ENCODE measurements at places on chromosomes 3 and 15.

GRCh38 chr15:75069301-75069925, 46.0 kb downstream of the PPCDC start:
- no peak for DNase-seq

DNA sequence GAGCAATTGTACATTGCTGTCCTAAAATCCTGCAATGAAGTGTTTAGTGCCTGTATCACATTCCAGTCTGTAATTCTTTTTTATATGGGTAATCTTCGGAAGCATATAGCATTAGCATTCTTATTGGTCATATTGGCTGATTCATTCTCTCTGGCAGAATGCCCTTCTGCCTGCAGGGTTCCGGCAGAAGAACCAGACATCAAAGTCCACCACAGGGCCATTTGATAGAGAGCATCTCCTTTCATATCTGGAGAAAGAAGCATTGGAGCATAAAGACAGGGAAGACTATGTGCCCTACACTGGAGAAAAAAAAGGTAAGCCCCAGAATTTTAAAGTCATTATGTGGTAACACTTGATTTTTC, 39.6 kb downstream of the TMOD3 start:
- peak; percentile 92 for DNase-seq

DNA sequence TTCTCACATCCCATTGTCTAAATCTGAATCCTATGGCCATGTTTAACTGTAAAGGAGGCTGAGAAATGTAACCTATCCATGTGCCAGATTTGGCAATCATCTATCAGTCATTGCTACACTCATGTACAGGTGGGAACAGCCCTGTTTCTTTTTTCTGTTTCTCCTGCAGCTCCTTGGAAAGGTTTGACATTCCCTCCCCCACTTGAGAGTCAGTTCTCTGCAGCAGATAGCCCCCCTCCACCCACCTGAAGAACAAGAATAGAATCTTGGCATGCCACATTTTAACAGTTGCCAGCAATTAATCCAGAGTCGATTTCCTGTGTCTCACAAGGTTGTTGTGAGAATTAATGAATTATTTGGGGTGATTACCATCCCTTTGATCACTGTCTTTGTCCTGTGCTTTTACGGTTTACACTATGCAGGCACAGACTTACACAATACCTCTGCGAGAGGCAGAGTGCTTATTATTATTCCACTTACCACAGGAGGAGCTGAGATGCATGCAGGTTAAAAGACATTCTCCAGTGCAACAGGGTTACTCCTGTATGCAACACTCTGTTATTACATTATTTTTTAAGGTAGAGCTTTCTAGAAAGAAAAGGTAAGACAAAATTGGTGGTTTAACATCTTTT, 351.0 kb upstream of the THRB start:
- DNase-seq, result no peak

GRCh38 chr15:86382341-86382740, 302.7 kb downstream of the AGBL1 start:
- no peak for DNase-seq

DNA sequence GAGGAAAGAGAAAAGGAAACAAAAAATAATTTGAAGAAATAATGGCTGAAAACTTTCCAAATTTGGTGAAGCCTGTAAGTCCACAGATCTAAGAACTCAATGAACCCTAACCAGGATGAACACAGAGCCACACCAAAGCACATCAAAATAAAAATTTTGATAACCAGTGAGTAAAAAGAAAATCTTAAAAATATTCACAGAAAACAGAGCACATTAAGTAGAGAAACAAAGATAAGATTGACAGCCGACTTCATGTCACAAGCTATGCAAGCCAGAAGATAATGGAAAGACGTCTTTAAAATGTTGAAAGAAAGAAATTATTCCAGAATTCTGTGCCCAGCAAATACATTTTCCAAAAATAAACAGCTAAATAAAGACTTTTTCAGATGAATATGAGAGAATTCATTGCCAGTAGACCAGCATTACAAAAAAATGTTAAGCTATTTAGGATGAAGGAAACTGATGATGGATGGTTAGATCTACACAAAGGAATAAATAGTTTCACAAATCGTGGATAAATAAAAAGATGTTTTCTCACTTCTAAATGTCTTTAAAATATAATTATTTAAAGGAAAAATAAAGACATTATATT, 140.2 kb upstream of the SKOR1 start:
- DNase-seq, result peak; percentile 54

- DNase-seq, result no peak
Observed at GRCh38 chr3:107545680-107546120, 22.9 kb downstream of the BBX start.

DNA sequence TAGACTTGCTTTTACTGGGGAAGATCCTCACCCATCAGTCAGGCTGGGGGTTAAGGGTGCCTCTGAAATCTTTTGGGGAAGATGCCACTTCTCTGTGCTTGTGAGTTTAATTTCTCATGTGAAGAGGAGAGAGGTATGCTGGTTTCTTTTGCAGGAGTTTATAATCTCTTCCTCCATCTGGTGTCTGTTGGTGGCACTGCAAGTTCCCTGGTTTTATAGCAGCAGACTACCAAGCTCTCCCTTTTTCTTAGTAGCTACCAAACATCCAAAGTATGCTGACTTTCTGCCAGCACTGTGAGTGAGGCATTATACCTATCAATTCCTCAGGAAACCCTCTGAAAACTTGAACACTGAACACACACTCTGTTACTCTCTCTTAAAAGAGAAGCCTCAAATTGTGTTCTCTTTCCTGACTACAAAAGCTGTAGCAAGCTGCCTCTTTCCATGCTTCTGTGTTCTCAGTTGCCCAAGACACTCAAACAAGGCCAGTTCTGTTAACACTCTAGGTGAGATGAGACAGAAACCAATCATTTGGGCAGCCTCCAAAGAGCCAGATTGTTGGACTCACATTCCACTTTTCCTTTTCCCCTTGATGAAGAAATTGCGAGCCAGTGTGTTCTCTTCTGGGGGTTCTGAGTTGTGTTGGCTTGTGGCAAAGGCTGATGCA, 299.5 kb downstream of the GAP43 start:
- DNase-seq, result peak; percentile 51

DNA sequence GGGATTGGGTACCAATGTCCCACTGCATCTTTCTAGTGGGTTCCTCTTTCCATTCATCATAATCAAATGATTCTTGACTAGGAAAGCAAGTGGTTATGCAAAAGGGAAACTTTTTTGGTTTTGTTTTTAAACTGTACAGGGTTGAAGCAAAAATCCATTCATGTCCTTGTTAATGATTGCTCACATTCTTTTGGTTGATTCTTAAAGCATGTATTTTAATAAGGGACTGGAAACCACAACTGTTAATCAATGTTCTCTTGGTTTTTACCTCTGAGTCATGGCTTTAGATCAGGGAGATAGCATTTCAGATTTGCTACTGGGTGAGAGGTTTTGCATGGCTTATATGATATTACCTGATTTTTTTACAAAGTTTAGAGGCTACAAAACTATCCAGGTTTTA, 371.7 kb upstream of the RGMA start:
- DNase-seq, result peak; percentile 68

GRCh38 chr3:170475092-170475685, 56.5 kb downstream of the CLDN11 start:
- DNase-seq, result no peak

DNA sequence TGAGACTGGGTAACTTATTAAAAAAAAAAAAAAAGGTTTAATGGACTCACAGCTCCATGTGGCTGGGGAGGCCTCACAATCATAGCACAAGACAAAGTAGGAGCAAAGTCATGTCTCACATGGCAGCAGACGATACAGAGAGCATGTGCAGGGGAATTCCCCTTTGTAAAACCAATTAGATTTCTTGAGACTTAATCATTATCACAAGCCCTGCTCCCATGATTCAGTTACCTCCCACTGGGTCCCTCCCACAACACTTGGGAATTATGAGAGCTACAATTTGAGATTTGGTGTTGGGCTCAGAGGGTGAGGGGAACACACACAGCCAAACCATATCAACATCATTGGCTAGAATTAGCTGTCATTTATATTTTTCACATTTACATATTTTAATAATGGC, 221.0 kb downstream of the RSRC1 start:
- DNase-seq, result peak; percentile 42

DNA sequence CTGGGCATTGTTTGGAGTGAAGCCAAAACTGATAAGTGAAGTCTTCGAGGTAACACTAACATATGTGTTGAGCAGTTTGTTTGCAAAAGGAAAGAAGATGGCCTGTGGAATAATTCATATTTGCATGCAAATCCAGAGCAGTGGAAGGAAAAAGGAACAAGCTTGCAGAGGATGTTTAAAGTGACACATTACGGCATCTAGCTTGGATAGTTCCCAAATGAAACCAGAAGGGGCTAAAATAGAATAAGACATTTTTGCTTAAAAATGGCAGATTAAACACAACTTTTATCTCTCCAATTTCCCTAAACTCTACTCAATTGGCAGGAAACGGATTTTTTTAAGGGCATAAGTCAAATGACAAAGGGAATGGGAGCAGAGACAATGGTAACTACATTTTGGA, 25.4 kb upstream of the RYK start:
- DNase-seq, result no peak

GRCh38 chr3:52609316-52609815, 73.0 kb downstream of the UQCC5 start:
- peak; percentile 42 for DNase-seq

- no peak for DNase-seq
Observed at GRCh38 chr3:172186607-172187006, 147.2 kb downstream of the FNDC3B start.

GRCh38 chr15:88655800-88656488, 17.1 kb downstream of the ISG20 start:
- no peak for DNase-seq

DNA sequence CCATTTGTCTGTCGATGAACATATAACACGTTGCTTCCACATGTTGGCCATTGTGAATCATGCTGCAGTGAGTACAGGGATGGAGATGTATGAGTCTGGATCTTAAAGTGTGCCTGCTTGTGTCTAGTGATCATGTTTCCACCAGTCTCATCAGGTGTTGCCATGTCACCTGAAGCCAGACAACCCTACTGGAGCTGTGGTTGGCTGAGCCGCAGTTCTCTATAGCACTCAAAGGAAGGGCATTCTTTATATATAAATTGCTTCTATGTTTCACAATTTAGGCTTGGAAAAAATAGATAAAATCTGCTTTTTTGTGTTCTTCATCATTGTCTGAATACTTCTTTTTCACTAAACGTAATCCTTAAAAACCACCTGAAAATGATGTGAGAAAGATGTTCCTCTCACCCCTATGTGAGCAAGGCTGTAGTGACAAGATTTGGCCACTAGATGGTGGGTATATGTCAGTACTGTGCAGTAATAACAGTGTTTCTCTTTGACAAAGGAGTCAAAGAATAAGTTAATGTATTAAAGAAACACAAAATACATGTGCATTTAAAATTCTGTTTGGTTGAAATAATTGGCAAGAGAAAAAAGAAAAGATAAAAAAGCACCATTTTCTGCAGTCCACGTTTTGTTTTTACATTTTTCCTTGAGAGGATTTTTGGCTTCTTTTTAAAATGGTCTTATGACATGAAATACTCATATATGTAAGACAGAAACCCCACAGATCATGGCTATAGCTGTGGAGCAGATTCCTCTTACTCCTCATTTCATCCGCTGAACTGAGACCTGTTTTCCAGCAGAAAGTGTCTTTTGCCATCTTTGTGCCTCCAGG, 394.5 kb upstream of the DPPA4 start:
- DNase-seq, result peak; percentile 40

DNA sequence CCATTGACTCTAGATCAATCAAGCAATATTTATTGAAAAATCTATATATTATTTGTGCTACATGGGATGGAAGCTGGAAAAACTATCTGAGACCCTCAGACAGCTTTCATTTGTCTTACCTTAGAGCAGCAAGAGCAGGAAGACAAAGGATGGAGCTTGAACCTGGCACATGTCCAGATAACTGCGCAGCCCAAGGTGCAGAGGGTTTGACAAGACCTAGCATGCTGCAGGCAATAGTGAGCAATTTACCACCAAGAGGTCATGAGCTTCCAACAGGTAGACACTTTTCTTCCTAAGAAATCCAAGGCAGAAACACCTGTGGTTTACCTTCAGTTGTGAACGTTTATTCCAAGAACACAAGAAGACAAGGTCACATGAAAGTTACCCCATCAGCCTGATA, 214.7 kb upstream of the NECTIN3 start:
- DNase-seq, result no peak

- DNase-seq, result no peak
Observed at GRCh38 chr3:16520970-16521881, 7.7 kb upstream of the RFTN1 start.

- DNase-seq, result peak; percentile 60
Observed at GRCh38 chr3:66582721-66583423, 82.0 kb upstream of the LRIG1 start.

DNA sequence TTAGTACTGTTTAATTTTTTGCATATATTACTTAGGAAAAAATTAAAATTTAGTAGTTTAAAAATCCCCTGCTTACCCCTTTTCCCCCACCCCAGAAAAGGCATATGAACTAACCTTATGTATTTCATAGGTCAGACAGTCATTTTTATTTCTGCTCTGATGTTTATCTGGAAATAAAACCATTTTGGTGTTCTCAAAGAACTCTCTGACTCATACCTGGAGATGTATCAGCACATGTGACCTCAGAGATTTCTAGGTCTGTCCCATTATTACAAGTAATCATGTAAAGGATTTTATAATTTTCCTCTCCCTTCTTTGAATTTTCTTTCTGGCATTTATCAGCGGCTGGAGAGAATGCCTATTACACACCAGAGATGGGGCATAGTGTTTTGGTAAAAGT, 14.1 kb upstream of the CCR8 start:
- DNase-seq, result no peak
